ENCODE measurements at places on chromosomes 1 and 21.

GRCh38 chr1:223714849-223715603 is 2.7 kb downstream of the CAPN2 start:
- no peak for DNase-seq

- no peak for DNase-seq
Measured at GRCh38 chr1:181501612-181502011, 18.3 kb downstream of the CACNA1E start.

DNA sequence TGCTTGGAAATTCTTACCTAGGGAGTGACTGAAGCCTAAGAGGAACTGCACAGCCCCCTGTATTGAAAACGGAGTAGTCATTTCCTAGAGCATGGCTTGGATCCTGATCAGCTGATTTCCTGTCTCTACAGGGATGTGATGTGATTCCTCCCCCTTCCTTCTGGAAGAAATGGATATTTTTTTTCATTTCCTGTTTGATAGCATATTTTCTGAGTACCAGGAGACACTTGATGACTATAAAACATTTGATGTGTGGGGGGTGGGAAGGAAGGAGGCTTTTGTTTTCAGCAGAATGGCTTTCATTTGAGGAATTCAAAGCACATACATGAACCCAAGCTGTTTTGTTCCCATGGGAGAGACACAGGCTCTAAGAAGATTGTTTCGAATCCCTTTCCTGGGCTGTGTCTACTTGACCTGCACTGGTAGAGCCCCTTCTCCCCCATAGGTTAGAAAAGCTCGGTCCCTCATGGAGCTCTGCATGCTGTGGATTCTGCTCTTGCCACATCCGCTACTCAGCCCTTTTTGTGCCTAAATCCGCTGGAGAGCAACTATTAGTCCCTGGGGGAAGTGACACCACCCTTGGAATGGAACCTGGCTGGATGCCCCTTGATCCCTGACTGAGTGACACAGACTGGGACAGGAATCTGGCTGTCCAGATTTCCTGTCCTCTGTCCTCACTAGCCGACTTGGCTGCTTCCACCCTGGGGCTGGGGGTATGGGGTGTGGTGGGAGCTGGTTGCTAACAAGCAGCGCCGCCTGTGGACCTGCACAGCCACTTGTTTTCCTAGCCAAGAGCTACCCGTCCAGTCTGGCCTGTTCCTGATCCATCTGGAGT is 71.8 kb upstream of the MACF1 start:
- no peak for DNase-seq

DNA sequence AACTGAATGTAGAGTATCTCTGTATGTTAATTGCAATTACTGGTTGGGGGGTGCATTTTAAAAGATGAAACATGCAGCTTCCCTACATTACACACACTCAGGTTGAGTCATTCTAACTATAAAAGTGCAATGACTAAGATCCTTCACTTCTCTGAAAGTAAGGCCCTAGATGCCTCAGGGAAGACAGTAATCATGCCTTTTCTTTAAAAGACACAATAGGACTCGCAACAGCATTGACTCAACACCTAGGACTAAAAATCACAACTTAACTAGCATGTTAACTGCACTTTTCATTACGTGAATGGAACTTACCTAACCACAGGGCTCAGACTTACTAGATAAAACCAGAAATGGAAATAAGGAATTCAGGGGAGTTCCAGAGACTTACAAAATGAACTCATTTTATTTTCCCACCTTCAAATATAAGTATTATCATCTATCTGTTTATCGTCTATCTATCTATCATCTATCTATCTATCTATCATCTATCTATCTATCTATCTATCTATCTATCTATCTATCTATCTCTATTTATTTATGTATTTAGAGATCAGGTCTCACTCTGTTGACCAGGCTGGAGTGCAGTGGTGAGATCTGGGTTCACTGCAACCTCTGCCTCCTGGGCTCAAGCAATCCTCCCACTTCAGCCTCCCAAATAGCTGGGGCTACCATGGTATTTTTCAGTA is 47.8 kb downstream of the CHML start:
- DNase-seq, result no peak

DNA sequence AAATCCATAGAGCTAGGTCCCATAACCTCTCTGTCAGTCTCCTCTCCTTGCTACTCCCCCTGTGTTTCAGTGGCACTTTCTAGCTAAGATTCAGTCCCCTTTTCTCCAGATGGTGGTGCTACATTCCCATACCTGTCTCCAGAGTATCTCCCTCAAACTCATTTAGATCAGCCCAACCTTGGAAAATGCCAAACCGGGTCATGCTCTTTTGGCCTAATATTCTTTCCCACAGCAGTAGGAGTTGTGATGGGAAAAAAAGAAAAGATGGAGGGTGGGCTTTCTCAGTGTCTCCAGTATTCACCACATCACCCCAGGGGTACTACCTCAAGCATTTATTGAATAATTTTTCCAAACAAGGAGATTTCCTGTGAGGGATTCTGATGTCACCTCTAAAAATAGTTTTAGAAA is 3.2 kb upstream of the RXFP4 start:
- DNase-seq, result peak; percentile 64

DNA sequence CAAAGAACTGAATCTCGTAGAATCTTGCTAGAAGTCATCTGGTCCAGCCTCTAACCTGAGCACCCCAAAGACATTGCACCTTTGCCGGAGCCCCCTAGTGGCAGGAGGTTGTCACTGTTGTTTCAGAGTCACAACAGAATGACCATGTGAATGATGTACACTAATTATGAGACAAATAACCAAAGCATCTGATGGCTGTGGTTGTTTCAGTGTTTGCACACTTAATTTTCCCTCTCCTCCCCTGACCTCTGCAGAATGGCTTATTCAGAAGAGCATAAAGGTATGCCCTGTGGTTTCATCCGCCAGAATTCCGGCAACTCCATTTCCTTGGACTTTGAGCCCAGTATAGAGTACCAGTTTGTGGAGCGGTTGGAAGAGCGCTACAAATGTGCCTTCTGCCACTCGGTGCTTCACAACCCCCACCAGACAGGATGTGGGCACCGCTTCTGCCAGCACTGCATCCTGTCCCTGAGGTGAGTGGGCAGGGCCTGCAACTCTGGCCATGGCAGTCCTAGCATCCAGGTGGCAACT is 26.4 kb downstream of the TRAF5 start:
- DNase-seq, result no peak

DNA sequence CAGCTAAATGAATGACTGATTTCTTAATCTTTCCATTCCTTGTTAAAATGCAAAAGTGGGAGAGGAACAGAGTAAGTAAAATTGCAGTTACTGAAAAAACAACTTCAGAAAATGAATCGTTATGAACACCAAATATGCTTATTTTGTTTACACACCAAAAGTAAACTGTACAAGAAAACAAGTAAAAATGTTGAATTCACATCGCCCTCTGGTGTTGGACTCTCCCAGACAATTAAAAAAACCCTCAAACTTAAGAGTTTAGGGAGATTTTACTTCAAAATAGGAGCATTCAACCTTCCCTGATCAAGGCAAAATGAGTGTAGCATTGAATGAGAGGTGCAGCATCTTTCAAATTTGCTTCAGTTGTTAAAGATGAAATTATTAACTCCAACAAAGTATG is 19.4 kb upstream of the ESRRG start:
- no peak for DNase-seq

- no peak for DNase-seq
Measured at GRCh38 chr1:8597455-8597854, 220.0 kb downstream of the RERE start.

DNA sequence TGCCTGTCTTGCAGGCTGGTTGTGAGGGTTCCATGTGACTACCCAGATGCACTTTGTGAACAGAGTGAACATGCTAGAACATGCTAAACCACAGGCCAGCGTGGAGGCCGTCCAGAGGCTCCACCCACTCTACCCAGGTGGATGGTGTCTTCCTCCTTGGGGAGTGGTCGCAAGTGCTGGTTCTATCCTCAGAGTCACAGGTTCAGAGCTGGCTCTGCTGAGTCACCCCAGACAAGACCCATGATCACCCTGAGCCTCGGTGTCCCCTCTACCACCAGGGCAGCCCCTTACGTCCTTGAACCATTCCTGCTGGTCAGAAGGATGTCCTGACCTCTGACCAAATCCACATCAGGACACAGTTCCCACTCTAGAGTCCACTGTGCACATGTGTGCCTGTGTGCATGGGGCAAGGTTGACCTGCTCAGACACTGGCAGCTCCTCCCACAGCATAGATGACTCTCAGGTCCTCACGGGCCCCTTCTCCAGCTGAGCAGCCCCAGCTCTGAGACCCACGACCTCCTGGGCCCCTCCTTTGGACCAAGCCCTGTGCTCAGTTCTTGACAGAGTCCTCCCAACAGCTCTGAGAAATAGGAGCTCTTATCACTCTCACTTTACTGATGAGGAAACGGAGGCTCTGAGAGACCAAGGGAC is 391.8 kb downstream of the MATN1 start:
- no peak for DNase-seq

DNA sequence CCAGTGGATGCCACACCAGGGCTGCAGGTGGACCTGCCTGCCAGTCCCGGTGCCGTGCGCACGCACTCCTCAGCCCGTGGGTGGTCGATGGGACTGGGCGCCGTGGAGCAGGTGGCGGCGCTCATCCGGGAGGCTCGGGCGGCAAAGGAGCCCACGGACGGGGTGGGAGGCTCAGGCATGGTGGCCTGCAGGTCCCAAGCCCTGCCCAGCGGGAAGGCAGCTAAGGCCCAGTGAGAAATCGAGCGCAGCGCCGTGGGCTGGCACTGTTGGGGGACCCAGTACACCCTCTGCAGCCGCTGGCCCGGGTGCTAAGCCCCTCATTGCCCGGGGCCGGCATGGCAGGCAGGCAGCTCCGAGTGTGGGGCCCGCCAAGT is 1171.8 kb upstream of the B3GALT2 start:
- DNase-seq, result no peak

GRCh38 chr21:26136671-26137070 is 33.9 kb downstream of the APP start:
- DNase-seq, result no peak

DNA sequence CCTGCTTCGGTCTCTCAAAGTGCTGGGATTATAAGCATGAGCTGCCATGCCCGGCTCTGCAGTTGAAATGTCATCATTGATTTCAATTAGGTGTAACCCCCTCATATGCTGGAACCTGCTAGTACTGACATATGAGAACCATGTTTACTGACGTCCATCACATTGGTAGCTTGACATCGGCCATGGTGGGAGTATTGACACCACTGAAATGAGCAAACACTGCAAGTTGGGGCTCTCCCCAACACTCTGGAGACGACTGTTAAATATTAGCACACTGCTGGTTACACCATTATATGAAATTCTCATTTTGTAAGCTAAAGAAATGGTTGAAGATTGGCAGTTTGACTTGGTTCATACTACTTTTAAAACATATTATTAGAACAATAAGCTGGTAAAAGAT is 63.7 kb downstream of the CNST start:
- DNase-seq, result no peak

DNA sequence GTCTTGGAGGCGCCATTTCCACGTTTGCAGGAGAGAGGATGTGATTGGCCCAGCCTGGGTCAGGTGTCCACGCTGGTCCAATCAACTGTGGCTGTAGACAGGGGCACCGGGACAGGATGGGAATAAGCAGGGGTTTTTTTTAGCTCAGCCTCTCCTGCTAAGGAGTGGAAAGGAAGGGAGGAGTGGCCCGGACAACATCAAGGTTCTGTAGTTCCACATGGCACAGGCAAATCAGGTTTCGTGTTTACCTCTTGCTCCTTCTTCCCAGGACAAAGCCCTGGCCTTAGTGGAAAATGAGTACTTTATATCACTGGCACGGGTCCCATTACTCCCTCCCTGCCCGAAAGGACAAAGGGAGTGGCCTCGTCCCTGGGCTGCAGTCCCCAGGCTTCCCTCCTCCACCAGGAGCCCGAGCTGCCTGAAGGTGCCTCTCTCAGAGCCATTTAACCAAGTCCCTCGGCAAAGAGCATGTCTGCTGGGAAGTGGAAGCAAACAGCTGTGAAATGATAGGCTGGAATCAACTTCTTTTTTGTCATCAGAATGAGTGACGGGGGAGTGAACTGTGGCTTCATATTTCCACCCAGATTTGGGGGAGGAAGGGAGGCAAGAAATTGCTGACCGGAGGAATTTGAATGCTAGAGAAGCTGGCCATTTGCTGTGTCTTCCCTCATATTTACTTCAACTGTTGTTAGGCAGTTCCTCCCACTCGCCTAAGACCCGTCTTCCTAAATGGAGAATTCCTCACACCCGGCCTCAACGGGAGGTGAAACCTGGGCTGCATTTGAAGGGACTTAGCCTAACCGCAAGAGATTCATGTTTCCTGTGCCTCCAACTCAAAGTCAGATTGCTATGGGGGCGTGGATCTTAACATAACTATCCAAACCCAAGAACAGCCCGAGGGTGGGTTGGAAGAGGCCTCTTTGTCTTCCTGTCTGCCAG is 84.9 kb upstream of the SLC44A3 start:
- DNase-seq, result no peak

DNA sequence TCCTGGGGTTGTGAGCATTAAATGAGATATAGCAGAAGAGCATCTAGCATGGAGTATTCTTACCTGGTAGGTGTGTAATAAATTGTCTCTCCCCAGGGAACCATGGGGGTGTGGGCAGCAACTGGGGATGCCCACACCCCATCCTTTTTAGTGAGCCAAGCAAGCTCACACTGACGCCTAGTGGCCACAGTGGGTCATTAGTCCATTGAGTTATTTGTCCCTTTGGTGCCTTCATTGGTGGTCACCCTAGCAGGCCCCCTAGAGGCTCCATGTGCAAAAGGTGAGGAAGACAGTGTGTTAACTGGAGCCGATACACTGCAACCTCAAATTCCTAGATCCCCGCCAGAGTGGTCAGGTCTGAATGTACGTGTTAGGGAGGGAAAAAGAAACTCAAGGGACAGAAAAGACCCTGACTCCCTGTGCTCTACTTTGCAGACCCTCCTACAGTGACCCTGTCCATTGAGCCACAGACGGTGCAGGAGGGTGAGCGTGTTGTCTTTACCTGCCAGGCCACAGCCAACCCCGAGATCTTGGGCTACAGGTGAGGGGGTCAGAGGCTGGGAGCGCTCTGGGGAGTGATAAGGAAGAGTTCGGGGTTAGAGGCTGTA is 93.3 kb upstream of the CD1D start:
- no peak for DNase-seq

DNA sequence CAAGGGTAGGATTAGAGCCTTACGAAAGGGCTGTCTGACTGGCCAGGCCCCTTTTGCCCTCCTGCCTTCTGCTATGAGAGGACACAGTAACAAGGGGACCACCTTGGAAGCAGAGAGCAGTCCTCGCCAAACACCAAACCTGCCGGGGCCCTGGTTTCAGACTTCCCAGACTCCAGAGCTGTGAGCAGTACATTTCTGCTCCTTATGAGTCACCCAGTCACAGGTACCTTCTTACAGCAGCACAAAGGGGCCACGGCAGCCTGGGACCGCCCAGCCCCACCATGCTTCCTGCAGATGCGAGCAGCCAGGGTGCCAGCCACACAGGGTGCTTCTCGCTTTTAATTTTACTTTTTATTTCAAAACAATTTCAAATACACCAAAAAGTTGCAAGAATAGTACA is 17.2 kb upstream of the POFUT2 start:
- no peak for DNase-seq

DNA sequence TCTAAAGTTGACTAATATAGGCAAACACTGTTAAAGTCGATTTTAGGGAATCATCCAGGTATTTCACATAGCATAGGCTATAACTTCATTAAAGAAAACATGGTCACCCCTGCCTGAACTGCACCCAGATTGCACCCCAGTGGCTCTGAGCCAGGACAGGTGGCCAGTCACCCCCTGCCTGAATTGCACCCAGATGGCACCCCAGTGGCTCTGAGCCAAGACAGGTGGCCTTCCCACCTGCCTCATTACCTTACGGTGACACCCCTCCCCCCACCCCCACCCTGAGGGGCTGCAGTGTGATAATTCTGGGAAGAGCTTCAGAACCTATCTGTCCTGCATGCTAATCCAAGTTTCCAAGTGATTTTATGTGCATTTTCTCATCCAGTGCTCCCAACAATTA is 78.9 kb downstream of the DSCAM start:
- no peak for DNase-seq

- DNase-seq, result no peak
Measured at GRCh38 chr1:113125517-113125916, 52.5 kb downstream of the LRIG2 start.
